ENCODE measurements at places on chromosomes 5 and 9.

DNA sequence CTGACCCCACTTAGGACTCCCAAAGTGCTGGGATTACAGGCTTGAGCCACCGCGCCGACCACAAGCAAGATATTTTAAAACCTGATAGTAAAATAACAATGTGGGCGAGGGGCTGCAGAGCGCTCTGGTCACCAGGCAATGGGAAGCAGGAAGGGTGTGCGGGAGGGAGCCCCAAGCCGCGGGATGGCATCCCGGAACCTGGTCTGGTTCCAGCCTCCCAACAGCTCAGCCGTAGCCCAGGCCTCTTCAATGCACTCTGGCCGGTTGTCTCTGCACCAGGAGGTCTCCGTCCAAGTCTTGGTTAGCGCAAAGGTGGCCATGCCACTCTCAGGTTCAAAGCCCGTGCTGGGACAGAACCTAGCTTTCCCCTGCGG, 694 bp upstream of the UAP1L1 start:
- DNase-seq, result no peak

GRCh38 chr9:34254141-34254913, 74.7 kb downstream of the KIF24 start:
- no peak for DNase-seq

- no peak for DNase-seq
Observed at GRCh38 chr5:82785882-82786509, 291.2 kb downstream of the TMEM167A start.

DNA sequence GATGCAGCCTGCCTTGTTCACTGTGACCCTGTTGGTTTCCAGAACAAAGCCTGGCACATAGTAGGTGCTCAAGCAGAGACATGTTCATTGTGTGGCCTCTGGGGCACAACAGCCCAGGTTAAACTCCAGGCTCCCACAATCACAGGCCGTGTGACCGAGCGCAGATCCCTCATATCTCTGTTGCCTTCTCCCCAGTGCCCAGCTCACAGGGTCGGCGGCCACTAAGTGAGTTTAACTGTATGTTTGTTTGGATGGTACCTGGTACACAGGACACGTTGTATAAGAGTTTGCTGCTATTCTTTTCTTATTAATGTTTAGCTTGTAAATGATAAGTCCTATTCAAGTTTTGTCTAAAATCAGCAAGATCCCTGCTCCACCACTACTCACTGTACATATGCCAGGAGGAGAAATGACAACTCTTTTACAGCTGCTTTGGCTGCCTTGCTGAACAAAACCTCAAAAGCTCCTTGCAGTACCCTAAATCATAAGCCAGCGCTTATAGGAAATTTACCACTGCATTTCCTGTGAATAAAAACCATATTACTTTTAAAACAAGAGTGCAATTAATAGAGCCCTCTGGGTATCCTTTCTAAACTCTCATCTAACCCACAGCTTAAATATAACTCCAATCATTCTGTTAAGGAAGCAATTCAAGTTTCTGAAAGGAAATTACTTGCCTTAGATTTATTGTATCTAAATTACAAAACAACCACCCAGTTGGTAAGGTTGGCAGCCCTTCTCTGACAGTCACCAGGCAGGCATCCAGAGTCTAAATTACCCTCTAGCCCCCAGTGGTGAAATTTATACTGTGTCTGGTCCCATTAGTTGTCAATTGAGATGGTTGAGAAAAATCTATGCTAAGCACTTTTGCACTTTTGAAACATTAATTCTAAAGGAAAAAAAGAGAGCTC, 379.4 kb downstream of the SEMA5A start:
- no peak for DNase-seq

DNA sequence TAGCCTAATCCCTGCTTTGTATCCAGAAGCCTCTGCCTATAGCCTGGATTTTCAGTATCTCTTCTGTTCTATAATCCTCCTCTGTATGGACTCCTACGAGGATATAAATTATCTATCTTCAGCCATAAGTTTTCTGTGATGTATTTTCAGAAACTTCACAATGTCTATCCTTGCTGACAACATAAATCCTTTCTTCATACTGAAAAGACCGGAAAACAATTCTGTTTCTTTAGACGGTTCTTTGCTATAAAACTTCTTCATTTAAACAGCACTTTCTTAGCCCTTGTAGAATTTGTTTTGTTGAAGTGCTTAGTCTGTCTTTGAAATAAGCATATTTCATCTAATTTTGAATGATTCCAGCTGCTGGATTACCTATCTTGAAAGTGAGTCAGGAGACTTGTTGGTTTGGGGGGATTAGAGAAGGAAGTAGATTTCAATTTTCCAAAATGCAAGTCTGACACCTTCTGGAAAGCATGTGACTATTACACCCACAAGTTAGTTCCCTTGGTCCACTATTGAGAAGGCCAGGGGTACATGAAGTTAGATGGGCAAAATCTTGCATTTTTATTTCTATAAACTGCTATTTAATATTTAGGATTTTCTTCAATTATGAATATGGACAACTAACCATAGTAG, 96.3 kb upstream of the RANBP3L start:
- DNase-seq, result no peak

GRCh38 chr5:174516741-174517140, 207.6 kb upstream of the MSX2 start:
- DNase-seq, result no peak

DNA sequence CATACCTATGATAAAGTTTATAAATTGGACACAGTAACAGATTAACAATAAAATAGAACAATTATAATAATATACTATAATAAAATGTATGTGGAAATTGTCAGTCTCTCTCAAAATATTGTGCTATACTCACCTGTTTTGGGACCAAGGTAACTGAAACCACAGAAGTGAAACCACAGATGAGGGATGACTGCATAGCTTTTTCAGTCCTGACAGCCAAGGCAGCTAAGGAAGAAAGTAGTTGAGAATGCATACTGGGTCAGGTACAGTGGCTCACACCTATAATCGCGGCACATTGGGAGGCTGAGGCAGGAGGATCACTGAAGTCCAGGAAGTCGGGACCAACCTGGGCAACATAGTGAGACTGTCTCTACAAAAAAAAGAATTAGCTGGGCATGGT, 8.9 kb downstream of the SRP19 start:
- DNase-seq, result no peak

DNA sequence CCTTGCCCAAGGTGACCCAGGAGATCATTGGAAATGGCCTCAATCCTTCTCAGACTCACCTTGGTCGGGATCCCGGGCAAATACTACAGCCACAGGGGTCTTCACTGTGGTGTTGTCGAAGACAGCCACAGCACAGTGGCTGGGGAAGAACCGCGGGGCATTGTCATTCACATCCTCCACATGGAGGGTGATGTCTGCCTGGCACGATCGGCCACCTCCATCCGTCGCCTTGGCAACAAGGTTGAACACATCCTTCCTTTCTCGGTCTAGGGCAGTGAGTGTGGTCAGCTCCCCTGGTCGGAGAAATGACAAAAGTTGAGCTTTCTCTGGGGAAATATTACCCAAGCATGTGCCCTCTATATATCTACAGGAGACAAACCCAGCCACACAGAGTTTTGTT, 56.8 kb downstream of the FAT2 start:
- no peak for DNase-seq

DNA sequence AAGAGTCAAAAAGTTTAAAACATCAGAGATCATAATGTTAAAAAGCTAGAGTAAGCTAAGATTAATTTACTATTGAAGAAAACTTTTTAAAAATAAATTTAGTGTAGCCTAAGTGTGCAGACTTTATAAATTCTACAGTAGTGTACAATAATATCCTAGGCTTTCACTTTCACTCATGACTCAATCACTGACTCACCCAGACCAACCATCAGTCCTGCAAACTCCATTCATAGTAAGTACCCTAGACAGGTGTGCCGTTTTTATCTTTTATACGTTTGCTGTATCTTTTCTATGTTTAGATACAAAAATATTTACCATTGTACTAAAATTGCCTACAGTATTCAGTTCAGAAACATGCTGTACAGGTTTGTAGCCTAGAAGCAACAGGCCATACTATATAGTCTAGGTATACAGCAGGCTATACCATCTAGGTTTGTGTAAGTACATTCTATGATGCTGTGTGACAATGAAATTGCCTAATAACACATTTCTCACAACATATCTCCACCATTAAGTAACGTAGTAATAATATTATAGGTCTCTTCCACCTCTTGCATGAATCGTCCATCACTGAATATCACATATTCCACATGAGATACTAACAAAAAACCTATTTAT, 59.2 kb downstream of the MEGF9 start:
- no peak for DNase-seq
